ENCODE measurements at places on chromosomes 2 and 18.

DNA sequence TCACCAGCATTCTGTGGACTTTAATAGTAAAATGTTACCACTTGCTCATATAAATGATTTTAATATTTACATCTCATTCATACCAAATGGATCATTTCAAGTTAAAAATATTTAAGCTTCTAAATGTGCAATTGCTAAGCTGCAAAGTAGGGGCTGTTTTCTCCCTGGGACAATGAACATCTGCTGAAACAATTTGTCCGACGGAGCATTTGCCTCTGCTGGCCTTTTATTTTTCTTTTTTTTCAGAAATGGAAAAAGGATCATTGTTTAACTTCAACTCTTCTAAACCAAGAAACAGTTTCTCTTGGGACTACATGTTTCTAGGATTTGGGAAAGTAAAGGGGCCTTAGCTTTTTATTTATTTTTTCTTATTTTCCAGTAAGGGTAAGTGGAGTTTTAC, 43.8 kb upstream of the ITPRID2 start:
- DNase-seq: no peak

- peak; percentile 10 for DNase-seq
These were observed 51.2 kb upstream of the ALPP start for GRCh38 chr2:232327105-232328031.

- DNase-seq: no peak
These were observed 593.2 kb downstream of the ZEB2 start for GRCh38 chr2:143926736-143927135.

- DNase-seq: no peak
These were observed 60.1 kb upstream of the COX7A2L start for GRCh38 chr2:42421157-42421485.

DNA sequence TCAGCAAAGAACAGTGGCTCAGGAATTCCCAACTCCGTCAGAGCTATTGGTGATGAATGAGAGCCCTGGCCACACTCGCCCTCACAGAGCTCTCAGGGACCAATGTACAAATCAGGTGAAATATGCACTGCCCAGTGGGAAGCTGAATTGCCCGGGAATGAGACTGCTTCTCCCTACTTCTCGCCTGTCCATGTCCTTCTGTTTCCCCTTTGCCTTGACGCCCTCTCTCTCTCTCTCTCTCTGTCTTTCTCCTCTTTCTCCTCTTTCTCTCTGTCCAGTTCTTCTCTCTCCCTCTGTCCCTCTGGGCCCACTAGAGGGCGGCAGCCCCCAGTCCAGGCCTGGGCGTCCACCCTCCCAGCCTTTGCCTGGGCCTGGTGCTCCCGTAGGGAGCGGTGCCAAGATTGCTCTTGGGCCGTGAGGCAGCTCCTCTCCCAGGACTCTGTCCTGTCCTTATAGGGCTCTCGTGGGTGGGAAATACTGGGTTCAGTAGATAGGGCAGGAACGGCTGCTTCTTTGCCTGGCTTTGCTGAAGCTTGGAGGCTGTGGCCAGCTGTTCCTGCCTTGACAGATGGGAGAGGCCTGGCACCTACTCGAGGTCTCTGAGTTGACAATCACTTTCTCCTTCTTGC, 28.4 kb upstream of the PUM2 start:
- DNase-seq: peak; percentile 57

DNA sequence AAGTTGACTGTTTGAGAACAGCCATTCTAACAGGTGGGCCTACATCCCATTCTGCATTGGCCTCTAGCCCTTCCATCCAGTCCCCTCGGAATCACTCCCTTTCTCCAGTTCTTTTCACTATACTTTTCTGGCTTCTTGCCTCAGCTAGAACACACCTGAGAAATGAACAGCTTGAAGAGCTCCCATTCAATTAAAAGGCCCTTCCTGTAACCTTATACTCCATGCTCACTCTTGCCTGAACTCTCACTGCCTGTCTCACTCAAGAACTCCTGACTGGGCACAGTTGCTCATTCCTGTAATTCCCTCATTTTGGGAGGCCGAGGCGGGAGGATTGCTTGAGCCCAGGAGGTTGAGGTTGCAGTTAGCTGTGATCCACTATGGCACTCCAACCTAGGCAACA, 23.6 kb downstream of the CHRNA1 start:
- DNase-seq: no peak

- DNase-seq: no peak
These were observed 764.8 kb downstream of the RNF144A start for GRCh38 chr2:7681881-7682461.

DNA sequence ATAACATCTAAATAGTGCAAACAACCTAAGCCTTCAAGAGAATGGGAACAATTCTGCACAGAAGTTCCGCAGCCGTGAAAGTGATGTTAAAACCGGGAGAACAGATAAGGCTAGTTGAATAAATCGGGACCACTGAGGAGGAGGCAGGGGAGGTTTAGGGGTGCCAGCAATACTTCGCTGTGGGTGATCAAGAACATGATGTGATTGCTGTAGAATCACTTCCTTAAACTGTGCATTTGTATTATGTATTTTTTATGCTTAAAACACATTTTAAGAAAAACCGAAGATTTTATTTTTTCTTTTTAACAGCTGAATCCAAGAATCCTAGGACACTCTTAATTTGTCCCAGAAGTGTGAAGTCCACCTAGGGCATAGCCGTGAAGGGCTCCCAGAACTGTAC, 33.6 kb downstream of the TTC32 start:
- DNase-seq: no peak

DNA sequence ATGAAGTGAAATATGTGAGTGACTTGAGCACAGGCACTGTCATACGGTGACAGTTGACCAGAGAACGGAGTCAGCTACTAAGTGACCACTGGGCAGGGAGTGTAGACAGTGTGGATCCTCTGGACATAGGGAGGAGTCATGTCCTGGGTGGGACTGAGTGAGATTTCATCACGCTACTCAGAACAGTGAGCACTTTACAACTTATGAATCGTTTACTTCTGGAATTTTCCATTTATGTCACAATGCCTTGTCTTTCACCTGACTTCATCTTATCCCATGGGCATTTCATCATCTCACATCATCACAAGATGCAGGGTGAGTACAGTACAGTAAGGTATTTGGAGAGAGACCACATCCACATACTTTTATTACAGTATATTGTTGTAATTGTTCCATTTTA, 29.0 kb downstream of the PTPRM start:
- no peak for DNase-seq

DNA sequence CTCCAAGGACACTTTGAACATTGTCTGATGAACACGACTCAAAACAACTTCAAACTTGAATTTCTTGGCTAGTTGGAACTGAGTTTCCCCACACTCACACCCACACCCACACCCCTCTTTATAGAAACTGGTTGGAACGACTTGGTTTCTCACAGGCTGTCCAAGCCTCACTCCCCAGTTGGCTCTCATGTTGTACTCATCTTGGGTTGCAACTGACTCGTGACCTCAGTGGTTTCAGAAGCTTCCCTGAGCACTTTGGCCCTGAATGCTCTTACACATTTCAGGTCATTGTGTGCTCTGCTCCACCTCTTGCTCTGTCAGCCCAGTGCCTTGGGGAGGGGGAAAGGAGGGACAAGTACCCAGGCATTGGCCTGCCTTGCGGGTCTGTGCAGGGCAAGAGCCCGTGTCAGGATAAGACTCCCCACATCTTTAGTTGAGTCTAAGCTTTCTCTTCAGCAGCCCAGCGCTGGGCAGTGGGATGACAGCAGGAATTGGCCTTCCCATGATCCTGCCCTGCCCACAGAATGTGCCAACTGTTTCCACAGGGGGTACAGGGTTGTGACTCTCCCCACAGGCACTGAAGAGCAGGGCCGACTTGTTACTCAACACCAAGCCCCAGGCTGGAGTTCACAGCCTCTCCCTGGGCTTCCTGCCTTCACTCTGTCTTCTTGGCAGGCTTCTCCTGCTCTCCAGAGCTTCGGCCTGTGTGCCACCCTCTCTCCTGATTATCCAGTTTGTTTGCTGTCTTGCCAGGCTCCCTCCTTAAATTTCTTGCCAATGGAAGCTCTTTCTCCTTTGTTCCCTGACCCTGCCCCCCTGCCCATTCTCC, 104.6 kb downstream of the RTN4 start:
- DNase-seq: peak; percentile 29

DNA sequence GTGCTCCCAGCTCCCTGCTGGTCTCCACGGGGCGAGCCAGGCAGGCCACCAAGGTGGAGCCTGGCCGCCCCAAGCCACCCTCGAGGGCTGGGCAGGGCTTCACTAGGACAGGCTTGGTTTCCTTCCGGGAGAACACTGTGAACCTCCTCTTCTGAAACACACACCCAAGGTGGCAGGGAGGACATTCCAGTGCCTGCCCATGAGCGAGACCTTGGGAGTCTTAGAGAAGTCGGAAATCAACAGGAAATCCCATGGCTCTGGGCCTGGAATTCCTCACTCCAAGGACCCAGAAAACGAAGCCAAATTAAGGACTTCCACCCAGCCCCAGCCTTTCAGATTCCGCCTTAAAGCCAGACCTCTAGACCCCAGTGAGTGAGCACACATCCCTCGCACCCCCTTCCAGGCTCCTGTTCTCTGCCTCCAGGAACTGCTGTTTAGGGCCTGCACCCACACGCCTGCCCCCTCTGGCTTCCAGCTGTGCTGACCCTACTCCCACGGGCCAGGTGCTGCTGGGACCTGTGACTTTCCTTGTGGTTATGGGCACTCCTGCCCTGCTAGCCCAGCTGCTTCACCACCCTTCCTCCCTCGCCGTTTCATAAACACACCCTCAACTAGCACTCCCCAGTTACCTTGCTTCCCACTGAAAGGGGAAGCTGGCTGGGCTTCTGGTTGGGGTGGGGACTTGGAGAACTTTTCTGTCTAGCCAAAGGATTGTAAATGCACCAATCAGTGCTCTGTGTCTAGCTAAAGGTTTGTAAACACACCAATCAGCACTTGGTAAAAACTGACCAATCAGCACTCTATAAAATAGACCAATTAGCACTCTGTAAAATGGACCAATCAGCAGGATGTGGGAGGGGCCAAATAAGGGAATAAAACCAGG, 13.7 kb downstream of the GPR17 start:
- DNase-seq: no peak

GRCh38 chr2:63192169-63192888, 141.7 kb downstream of the OTX1 start:
- DNase-seq: no peak

DNA sequence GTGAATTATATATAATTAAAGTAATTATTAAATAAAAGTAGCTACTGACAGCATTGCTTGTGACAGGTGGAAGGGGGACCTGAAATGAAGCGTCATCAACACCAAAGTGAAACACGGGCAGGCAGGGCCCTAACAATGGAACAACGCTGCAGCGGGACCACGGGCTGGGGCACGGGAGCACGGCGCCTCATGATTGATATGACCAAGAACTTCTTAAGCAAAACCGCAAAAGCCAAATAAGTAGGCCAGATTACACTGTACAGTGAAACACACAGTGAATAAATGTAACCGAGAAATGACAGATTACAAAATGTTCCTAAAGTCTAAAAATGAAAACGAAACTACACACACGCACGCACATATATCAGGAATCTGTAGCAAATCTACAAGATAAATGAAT, 81.4 kb downstream of the SNTG2 start:
- DNase-seq: no peak

DNA sequence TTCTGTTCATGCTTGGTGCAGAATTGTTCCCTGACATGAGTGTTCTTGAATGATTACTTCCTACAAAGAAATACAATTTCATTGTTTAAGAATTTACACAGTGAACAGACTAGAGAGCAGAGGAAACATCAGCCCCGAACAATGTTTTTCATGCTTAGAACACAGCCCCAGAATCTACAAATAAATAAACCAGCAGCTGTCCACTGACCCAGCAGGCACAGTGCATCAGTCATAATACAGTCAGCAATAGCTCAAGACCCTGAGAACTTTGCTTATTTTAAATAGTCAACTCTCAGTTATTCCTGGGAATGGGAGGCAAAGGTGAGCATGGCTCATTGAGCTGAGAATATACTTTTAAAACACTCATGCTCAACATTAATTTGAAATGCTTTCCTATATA, 38.4 kb downstream of the XIRP2 start:
- DNase-seq: no peak

GRCh38 chr2:203756161-203756560, 49.7 kb downstream of the CD28 start:
- DNase-seq: no peak

DNA sequence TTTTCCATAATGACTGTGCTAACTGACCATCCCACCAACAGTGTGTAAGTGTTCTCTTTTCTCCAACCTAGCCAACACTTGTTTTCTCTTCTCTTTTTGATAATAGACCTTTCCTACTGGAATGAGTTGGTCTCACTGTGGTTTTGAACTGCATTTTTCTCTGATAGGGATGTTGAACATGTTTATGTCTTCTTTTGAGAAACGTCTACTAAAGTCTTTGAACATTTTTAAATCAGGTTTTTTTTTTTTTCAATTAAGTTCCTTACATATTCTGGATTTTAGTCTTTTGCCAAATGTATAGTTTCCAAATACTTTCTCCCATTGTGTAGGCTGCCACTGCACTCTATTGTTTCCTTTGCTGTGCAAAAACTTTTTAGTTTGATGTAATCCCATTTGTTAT, 405.5 kb upstream of the FIGN start:
- no peak for DNase-seq

DNA sequence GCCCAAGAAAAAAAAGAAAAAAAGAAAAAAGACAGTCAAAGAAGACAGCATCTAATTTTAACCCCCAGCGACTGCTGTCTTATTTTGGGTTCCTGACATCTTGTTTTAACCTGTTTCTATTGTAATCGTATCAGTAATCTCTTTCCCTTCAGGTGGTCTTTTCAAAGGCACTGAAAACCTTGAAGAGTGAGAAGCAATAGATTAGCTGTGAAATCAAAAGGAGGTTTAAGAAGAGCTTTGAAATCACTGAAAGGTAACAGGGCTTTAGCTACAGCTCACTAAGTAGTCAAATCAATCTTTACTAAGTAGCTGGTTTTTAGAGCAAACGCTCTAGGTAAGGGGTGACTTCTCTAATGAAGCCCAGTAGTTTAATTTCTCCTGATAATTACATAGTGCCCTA, 5.4 kb upstream of the TANC1 start:
- no peak for DNase-seq

DNA sequence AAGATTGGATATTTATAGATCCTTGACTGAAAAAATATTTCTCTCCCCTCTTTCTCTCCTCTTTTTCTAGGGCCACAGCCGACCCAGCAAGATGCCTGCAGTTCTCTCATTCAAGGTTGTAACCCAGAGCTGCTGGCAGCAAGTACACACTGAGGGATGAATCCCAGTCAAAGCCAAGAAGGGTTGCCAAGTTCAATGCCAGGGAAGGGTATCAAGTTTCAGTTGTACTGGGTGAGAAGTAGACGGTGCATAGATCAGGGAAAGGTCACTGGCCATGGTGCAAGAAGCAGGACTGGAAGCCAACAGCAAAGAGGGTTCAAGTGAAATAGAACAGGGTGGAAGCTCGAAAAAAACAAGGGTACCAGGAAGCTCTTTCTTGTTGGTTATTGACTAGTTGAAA, 170.2 kb downstream of the NRP2 start:
- DNase-seq: no peak

- DNase-seq: no peak
These were observed 45.0 kb upstream of the SKOR2 start for GRCh38 chr18:47296462-47296861.

- no peak for DNase-seq
These were observed 124.5 kb downstream of the TMEM131 start for GRCh38 chr2:97871096-97871780.
